CD4-positive, alpha-beta memory T cell (primary cell): ENCODE measurements at places on chromosomes 5 and 9. TPM values are rescaled to one million over a fixed set of nuclear protein-coding genes. Genes with fewer than 3 reads are reported as not detected.

Gene ANKRD31
- total RNA-seq: 0.86 TPM

Gene RASEF
- total RNA-seq: not detected

Gene GPR150
- 1.5 TPM for total RNA-seq

Gene TRIM23
- 22.3 TPM for total RNA-seq

DNA sequence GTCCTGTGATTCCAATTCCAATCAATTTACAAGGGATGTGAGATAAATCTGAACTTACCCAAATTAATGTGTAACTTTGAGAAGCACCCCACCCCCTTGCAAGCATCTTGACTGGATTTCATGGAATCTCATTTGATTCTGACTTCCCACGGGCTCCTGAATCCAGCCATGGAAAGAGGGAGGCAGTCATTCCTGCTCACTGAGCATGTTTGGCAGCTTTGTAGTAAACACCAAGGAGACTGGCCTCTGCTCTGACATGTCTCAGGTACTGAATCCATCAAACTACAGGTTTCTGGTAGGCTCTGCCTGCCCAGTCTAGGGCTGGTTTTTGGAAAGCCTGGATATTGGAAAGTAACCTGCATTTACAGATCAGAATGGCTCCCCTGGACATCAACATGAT, 357.6 kb downstream of the ARHGEF28 start:
- no peak for DNase-seq

- no peak for DNase-seq
Observed at GRCh38 chr5:69492923-69493395, 369 bp downstream of the OCLN start.

- DNase-seq: no peak
Observed at GRCh38 chr9:20630241-20630943, 8.1 kb upstream of the MLLT3 start.

DNA sequence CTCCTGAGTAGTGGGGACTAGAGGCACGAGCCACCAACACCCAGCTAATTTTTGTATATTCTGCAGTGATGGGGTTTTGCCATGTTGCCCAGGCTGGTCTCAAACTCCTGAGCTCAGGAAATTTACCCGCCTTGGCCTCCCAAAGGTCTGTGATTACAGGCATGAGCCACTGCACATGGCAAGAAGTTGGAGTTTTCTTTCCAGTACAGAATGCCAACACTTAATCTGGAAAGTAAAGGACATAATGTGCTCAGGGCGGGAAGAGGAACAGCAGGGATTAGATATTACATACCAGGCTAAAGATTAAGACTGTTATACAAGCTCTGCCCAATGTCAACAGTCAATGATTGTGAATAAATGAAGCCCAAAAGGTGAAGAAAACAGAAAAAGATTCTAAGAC, 47.2 kb upstream of the AGXT2 start:
- no peak for DNase-seq

DNA sequence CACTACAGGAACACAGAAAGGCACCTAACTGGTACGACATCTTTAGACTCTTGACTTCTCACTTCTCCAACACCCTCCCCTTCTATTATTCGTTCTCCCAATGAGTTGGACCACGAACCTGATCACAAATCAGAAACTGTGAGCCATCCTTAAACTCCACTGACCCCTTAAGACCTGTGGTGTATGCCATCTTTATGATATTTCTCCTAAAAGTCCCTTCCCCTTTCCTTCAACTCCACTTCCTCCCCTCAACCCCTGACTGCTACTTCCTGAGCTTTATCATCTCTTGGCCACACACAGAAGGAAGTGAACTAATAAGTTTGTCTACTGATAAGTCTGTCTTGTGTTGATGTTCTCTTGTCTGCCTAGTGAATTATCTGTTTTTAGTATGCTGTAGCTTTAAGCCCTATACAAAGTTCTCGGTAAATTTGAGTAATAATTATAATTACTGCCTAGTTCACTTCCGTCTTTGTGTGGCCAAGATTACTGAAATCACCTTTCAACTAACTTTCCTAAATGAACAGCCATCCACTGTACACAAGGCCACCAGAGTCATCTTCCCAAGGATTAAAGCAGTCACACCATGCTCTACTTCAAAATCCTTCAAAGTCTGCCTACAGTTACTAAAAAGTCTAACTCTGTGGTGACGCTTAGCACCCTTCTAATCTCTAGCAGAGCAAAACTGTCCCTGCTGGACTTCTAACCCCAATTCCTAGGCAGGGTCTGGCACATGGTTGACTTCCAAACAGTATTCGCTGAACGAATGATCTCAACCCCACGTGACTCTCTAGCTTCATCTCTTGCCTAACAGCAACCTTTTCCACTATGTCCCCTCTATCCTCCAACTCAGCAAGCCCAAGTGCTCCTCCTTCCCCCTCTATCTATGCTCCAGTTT, 23.2 kb downstream of the ELOVL7 start:
- DNase-seq: no peak

GRCh38 chr5:147565524-147565923, 55.7 kb upstream of the DPYSL3 start:
- no peak for DNase-seq

DNA sequence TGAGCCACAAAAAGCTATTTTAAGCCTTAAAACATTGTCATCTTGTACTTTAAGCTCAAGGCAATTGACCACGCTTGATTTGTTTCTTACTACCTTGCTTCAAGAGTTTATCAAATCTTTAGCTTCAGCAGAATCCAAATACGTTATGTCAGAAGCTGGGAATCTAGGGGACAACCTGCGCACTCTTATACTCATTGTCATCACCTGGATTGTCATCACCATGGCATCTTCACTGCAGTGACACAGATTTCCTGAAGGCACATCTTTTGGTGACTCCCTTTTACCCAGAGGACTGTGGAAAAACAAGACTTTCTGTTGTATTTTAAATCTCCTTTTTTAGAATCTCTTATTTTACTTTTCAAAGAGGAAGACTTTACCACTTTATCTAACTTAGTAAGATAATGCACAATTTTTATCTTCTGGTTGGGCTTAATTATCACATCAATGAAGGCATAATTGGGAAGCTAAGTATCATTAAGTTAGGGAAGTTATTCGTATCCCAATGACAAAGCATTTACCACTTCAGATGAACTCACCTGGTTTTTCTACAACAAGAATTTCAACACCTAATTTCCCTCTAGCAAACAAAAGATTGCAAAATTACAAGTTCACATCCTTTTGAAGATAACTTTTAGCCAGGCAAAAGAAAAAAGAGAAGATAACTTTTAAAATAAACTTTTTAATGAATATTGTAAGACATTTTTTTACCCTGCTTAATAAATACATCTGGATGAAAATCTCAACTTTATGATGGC, 162.0 kb downstream of the DOCK2 start:
- no peak for DNase-seq

- DNase-seq: no peak
Observed at GRCh38 chr5:88688156-88688983, 194.6 kb downstream of the MEF2C start.

DNA sequence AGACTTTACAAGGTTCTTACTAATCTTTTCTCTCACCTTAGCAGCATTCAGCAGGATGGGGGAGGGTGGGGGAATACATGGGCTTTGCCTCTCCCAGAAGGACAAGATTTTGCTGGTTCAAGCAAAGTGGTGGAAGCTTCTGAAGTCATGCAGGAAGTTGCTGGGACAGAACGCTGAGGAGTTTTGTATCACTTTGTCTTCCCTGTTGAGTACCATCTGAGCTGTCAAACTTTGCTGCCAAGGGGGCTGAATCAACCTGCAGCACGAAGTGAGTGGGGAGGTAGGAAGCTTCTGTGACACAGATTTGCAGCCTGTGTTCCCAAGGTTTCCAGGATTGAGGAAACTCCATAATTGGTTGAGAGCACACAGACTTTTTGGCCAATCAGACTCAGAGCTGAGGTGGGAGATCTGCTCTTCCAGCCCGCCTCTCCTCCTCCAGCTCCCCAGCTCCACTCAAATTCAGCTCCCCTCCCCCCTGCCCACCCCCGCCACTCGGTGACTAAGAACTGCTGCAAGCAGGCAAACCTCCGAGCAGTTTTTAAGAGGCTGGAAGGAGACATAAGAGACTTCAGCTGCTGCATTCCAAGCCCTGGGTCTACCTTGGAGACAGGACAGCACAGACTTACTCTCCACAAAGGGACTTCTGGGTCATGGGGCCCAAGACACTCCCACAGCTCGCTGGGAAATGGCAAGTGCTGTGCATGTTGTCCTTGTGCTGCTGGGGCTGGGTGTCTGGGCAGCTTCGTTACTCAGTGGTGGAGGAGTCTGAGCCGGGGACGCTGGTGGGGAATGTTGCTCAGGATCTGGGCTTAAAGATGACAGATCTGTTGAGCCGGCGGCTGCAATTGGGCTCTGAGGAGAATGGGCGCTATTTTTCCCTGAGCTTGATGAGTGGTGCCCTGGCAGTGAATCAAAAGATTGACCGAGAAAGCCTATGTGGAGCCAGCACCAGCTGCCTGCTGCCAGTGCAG, at the start of gene PCDHGC5:
Gene PCDHGC5 (plus strand): TSS at position 491 of the 971 bp plus-strand sequence. CDS start 160 bp downstream, at position 651.
- DNase-seq: no peak

GRCh38 chr9:131484560-131485185, 18.0 kb upstream of the POMT1 start:
- no peak for DNase-seq

- no peak for DNase-seq
Observed at GRCh38 chr9:131639769-131640437, 94.6 kb downstream of the PRRT1B start.

DNA sequence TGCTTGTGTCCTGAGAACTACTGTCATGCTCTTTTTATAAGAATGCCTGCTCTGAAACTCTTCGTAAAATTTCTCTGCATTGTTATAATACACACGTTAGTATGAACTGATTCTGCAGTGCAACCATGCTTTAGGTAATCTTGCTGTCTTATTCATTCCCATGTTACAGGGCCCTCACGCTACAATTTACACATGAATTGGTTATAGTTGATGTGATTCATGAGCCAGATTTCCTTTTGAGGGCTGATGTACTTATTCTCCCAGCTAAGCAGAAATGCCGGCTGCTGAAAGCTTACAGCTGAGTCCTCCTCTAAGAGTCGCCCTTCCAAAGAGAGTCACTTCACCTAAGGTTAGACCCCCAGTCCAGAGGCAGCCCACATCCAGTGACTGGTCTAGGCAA, 233.5 kb upstream of the PCSK5 start:
- no peak for DNase-seq

GRCh38 chr5:53575831-53576230, 15.4 kb downstream of the NDUFS4 start:
- no peak for DNase-seq

GRCh38 chr9:131138676-131139075, 13.3 kb downstream of the NUP214 start:
- no peak for DNase-seq

- no peak for DNase-seq
Observed at GRCh38 chr9:3936520-3937235, 363.2 kb downstream of the GLIS3 start.

- no peak for DNase-seq
Observed at GRCh38 chr5:151153300-151153699, 4.3 kb downstream of the ANXA6 start.

GRCh38 chr5:90226433-90227099, 183.0 kb downstream of the CETN3 start:
- DNase-seq: no peak

- no peak for DNase-seq
Observed at GRCh38 chr9:104951487-104951886, 23.5 kb upstream of the ABCA1 start.

GRCh38 chr9:116154976-116155697, 1.5 kb downstream of the PAPPA start:
- DNase-seq: no peak

DNA sequence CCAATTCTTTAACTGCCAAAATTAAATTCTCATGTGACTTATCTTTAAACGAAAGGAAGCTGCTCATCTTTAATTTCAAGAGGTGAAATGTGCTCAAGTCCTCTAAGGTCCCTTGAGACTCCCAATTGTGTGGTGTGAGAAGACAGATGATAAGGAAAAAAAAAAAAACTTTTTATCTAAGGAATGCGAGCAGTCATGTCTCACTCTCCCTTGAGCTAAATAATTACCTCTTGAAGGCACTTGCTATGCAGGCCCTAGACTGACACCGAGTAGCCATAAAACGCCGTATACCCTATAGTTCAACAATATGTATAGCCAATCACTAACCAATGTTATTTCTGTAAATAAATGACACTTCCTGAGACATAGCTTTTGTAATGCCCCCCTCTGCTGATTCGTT, 1.5 kb upstream of the DTWD2 start:
- no peak for DNase-seq

GRCh38 chr9:95080961-95081647, 236.4 kb downstream of the FANCC start:
- DNase-seq: no peak

- DNase-seq: no peak
Observed at GRCh38 chr9:15873573-15874177, 320.8 kb downstream of the CCDC171 start.

DNA sequence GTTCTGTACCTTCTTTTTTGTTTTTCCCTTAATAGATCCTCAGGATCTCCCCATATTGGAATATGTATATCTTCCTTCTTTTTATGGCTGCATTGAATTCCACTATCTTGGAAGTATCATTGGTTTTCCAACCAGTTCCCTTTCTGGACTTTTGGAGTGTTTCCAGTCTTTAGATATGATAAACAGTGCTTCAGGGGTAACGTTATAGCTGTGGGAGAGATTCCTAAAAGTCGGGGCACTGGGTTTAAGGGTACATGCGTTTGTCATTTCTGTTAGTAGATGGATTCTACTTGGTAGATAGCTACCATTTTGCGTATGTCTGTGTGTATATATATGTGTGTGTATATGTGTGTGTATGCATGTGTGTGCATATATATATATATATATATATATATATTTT, 42.0 kb downstream of the EXOSC2 start:
- no peak for DNase-seq

DNA sequence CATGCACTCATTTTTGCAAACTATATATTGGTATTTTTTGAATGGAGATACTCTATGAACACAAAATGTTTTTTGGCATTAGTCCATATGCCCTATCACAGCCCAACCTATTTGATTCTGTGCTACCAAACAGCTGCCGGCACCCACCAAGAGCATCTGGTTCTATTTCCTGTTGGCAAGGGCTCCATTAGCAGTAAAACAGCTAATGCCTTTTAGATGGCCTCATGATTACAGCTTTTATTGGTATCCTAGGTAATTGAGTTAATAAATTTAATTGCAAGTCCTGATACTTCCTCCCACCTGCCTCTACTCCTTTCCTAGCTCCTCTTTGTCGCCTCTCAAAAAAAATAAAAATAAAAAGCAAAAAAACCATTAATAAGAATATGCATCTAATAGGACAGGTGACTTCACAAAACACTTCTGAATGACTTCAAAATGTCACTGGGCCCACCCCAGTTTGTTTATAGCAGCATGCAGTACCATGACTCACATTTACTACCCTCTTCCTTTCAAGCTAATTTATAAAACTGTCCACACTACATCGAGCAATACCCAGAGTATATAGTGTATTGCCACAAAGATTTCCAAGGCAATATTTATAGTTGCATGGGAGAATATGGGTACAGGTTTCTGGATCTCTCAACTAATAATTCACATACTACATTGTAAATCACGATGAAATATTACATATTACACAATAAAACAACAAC, 620.4 kb downstream of the SLCO4C1 start:
- DNase-seq: no peak

GRCh38 chr5:165425594-165425993, 1920.2 kb downstream of the MAT2B start:
- no peak for DNase-seq
